ENCODE measurements at places on chromosomes 12 and 14.

DNA sequence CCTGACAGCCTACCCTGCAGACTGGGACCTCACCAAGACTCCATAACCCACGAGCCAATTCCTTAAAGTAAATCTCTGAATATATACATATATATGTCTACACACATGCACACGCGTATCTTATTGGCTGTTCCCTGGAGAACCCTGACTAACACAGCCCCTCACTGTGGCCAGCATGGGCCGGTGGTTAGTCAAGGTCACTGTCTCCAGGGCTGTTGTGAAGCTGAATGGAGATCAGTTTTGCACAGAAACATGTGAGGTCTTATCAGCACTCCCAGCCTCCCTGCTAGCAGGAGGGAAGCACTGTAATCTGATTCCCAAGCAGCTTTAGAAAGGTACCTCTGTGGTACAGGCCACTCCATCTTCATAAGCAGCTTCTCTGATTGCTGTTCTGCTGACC is 46.6 kb upstream of the PLEKHG6 start:
- no peak for DNase-seq

DNA sequence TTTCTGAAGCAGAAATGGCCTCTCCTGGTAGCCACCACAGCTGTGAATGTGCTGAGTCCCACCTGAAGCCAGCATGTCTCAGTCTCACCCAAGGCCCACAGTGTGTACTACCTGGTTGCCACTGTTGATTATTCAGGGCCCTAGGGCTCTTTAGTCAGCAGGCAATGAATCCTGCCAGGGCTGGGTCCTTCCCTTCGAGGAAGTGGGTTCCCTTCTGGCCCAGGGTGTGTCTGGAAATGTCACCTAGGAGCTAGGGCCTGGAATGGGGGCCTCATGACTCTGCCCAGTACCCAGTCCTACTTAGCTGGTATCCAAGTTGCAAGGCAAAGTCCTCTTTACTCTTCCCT is 207.4 kb downstream of the SYNE2 start:
- DNase-seq = no peak

DNA sequence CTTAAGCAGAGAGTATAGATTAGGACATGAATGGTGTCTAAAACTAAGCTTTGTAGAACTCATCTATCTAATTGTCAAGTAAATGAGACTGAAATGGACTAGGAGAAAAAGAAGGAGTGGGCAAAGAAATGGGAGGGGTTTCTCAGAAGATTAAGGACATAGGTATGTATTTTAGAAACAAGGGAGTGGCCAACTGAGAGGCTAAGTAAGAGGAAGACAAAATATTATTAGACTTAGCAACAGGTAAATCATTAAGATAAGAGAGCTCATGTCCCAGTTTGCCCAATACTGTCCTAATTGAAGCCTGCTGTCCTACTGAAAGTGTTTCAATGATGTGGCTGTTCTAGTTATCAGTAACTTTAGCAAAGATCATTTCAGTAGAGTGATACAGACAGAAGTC is 171.4 kb downstream of the KITLG start:
- no peak for DNase-seq

DNA sequence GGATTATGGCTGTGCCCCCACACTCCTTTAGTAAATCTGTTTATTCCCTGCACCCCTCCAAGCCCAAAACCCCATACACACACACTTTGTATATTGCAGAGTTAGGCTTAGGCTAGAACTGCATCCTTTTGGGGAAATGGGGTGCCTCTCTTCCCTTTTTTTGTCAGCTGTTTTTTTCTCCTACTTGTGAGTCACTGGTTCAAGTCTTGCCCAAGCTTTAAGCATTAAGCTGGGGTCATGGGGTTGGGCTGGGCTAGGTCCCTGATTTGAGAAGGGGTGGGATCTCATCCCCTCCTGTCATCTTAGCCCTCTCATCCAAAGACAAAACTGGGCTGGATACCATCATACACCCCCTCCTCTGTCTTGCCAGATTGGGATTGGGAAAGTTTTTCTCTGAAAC is 1.6 kb downstream of the LRP1 start:
- no peak for DNase-seq

- DNase-seq = no peak
These were observed 4.5 kb upstream of the IRF2BPL start for GRCh38 chr14:77032844-77033621.

- no peak for DNase-seq
These were observed 125.6 kb downstream of the CRACR2A start for GRCh38 chr12:3627336-3627735.

- no peak for DNase-seq
These were observed 56.9 kb downstream of the TAOK3 start for GRCh38 chr12:118315821-118316220.

GRCh38 chr14:20421267-20421666 is 8.0 kb upstream of the TEP1 start:
- no peak for DNase-seq
